ENCODE measurements at places on chromosomes 6 and 20.

DNA sequence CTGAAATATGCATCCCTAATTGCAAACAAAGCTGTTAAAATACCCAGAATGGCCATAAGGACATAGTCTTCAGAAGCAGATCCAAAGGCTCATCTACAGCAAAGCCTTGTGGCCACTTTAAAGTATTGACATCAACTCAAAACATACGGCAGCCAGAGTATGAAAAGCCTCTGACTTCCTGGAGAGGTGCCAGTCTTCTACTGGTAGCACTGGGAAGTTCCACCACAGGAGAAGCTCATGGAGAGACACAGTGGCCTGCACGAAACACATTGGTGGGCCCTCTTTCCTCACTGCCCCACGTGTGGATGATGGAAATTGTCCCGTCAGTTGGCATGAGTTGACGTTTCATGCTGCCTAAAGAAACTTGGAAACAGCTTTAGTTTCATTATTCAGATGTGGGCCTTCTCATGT is 202.6 kb upstream of the HEY2 start:
- no peak for DNase-seq

- DNase-seq, result no peak
Measured at GRCh38 chr20:48189181-48189580, 403.9 kb upstream of the SULF2 start.

- DNase-seq, result no peak
Measured at GRCh38 chr6:148790404-148790803, 43.6 kb downstream of the UST start.

- no peak for DNase-seq
Measured at GRCh38 chr6:89273816-89274215, 41.3 kb downstream of the GABRR2 start.

- DNase-seq, result no peak
Measured at GRCh38 chr6:137240168-137240567, 21.0 kb upstream of the IFNGR1 start.

DNA sequence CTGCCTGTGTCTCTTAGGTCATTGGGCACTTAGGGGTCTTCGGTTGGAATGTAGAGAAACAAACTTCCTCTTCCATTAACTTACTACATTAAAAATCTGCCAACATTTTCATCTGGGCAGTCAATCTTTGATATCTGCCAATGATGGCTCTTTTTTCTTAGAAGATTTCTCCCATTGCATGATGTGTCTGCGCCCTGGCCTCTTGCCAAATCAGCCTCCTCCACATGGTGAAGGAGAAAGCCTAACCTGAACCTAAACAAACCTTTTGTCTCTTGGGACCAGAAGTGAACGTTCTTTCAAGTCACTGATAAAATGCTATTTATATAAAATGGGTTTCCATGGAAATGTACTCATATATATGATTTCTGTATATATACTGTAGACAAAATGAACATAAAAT is 998.9 kb upstream of the GJE1 start:
- DNase-seq, result no peak

DNA sequence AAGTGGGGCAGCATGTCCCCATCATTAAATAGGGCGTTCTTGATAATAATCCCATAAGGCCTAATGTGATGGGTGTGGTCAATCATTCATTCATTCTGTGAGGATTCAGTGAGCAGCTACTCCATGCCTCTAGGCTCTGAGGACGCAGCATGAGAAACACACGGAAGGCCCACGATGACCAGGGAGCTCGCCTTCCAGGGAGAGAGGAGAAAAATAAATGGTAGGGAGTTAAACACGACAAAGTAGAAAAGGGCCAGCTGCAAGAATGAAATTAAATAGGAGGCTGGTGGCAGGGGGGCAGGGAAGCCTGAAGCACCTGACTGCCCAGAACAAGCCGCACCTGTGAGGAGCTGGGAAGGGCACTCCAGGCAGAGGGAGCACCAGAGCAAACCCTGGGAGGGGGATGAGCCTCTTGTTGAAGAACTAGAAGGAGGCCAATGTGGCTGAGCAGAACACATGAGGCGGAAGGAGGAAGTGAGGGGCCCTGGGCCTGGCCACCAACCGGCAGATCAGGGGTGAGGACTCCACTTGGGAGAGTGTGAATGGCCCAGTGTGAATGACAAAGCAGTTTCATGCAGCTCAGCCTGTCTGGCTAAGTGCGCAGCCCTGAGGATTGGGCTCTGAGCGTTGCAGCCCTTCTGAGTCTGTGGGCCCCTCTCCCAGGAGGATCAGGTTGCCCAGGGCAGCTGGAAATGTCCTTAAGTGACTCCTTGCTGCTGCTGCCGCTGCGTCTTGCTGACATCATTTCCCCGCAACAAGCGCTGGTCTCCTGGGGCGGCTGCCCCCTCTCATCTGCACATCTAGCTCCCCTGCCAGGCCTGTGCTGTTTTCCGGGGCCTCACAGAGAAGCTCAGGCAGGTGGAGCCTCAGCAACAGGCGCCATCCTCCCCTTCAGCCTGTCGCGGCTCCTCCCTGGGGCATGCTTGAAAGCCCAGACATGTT is 99.9 kb downstream of the CDH26 start:
- DNase-seq, result no peak

DNA sequence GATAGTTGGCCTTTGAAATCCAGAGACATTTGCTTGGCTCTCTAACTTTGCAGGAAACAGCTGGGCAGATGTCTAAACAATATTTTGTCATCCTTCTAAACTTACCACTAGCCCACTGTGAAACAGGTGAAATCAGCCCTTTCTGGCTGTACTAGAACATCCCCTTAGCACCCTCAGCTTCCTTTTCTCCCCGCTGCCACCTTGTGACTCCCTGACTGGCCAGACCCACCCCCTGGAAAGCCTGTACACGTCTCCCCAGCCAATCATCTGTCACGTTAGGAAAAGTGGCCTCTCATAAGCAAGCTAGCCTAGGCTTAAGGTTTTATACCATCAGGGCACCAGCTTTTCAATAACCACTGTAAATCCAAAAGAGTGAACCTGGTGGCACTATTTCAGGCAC is 88.6 kb upstream of the E2F3 start:
- no peak for DNase-seq

Data from progenitor cell of endocrine pancreas (in vitro differentiated cells).